ENCODE measurements at places on chromosomes 7 and 10. TPM values are rescaled to one million over a fixed set of nuclear protein-coding genes. Genes with fewer than 3 reads are reported as not detected.

- no peaks in the 10 kb centered on the region for H3K4me1 ChIP-seq
- no peak for DNase-seq
- no peaks in the 10 kb centered on the region for H3K27me3 ChIP-seq
- H3K4me3 ChIP-seq = no peak overlapping the region
- H3K27ac ChIP-seq = no peak overlapping the region
Observed at GRCh38 chr7:106313966-106314365, 29.2 kb upstream of the NAMPT start.

DNA sequence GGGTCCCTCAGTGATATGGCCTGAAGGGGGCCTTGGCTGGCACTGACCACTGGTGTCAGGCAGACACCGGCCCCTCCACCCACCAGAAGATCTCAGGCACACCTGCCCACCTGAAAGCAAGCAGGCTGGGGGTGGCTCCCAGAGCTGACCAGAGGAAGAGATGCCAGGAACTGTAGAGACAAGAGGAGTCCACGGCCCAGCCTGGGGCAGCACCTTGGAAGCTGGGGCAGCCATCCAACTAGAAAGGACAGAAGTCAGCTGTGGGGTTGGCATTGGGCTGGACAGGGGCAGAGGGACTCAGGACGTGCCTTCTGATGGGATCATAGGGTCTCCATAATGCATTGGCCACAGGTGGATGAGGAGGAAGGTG lies 144.3 kb downstream of the ZNF248 start:
- no peaks in the 10 kb centered on the region for H3K27me3 ChIP-seq
- H3K4me3 ChIP-seq = no peak overlapping the region
- H3K27ac ChIP-seq = no peak overlapping the region

GRCh38 chr10:95290461-95291364 lies at the start of gene PDLIM1:
TSS of gene PDLIM1 (minus strand) at chr10:95291003. CDS start at chr10:95290915, 88 bp downstream.
- peak within 1 kb of the TSS; percentile 69 for H3K4me3 ChIP-seq
- H3K27ac ChIP-seq = peak within 1 kb of the TSS; percentile 68
- no peaks in the 10 kb centered on the region for H3K36me3 ChIP-seq
- peaks cover 50% of the 10 kb centered on the region for H3K4me1 ChIP-seq
- peak; percentile 82 for DNase-seq
- H3K27me3 ChIP-seq = peaks cover 23% of the 10 kb centered on the region

Gene ITPRID1
- polyA plus RNA-seq = 0.60 TPM

- no peaks in the 10 kb centered on the region for H3K36me3 ChIP-seq
- H3K27me3 ChIP-seq = peaks cover 23% of the 10 kb centered on the region
- peaks cover 13% of the 10 kb centered on the region for H3K4me1 ChIP-seq
- no peak overlapping the region for H3K27ac ChIP-seq
Observed at GRCh38 chr7:132321387-132321786, 254.9 kb downstream of the PLXNA4 start.

DNA sequence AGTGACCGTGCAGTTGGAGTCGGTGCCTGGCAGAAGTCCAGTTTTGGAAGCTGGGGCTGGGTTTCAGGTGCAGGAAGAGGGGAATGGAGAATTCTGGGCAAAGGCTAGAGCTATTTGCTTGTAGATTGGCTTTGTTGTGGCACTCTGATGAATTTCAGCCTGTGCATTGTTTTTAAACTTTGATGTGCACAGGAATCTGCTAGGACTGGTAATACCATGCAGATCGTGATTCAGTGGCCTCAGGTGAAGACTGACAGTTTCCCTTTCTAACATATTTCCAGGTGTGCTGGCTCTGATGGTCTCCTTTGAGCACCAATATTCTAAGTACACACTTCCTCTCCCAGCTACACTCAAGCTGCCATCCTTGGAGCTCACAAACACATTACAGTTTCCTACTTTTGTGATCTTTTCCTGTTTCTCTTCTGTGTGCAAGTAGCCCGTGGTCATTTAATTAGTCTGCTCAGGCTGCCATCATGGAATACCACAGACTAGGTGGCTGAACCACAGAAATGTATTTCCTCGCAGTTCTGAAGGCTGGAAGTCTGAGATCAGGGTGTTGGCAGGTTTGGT lies 55.6 kb downstream of the NOC3L start:
- no peaks in the 10 kb centered on the region for H3K36me3 ChIP-seq
- DNase-seq = no peak
- H3K27me3 ChIP-seq = no peaks in the 10 kb centered on the region
- no peak overlapping the region for H3K4me3 ChIP-seq
- H3K4me1 ChIP-seq = no peaks in the 10 kb centered on the region

All from sigmoid colon (tissue), 7 donors.